H54 (cell line): ENCODE measurements at places on chromosomes 16 and 17.

DNA sequence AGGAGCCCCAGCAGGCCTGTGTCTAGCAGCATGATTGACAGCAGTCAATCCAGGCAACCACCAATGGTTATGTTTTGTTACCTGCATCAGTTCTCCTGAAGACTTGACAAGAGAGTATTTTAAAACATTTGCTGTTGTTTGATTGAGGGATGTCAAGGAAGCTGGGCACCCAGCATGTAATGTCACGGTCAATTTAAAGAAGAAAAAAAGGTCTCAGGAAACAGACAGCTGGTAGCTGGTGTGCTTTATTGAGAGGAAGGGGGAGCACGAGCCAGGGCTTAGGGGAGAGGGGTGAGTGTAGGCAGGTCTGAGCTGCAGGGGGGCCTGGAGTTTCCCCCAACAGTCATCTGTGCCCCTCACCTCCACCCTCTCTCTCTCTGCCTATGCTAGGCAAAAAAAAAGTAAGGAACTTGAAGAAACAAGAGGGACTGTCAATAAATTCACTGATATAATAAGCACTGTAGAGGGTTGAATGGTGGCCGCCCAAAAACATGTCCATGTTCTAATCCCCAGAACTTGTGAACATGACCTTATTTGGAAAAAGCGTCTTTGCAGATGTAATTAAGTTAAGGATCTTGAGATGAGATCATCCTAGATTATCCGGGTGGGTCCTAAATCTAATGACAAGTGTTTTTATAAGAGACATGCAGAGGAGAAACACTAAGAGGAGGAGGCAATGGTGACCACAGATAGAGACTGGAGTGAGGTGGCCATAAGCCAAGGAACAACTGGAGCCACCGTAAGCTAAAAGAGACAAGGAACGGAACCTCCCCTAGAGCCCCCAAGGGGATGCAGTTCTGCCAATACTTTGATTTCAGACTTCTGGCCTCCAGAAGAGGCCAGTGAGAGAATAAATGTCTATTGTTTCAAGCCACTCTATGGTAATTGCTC is 14.5 kb downstream of the TSPOAP1 start:
- DNase-seq: no peak

DNA sequence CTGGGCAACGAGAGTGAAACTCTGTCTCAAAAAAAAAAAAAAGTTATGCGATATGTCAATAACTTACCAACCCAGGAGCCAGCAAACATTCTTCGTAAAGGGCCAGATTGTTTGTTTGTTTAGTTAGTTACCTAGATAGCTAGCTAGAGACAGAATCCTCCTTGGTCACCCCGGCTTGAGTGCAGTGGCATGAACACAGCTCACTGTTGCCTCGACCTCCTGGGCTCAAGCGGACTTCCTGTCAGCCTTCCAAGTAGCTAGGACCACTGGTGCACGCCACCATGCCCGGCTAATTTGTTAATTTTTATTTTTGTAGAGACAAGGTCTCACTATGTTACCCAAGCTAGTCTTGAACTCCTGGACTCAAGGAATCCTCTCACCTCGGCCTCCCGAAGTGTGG is 113.0 kb downstream of the LITAF start:
- DNase-seq: no peak

- no peak for DNase-seq
Measured at GRCh38 chr17:9658593-9659211, 13.4 kb downstream of the USP43 start.

DNA sequence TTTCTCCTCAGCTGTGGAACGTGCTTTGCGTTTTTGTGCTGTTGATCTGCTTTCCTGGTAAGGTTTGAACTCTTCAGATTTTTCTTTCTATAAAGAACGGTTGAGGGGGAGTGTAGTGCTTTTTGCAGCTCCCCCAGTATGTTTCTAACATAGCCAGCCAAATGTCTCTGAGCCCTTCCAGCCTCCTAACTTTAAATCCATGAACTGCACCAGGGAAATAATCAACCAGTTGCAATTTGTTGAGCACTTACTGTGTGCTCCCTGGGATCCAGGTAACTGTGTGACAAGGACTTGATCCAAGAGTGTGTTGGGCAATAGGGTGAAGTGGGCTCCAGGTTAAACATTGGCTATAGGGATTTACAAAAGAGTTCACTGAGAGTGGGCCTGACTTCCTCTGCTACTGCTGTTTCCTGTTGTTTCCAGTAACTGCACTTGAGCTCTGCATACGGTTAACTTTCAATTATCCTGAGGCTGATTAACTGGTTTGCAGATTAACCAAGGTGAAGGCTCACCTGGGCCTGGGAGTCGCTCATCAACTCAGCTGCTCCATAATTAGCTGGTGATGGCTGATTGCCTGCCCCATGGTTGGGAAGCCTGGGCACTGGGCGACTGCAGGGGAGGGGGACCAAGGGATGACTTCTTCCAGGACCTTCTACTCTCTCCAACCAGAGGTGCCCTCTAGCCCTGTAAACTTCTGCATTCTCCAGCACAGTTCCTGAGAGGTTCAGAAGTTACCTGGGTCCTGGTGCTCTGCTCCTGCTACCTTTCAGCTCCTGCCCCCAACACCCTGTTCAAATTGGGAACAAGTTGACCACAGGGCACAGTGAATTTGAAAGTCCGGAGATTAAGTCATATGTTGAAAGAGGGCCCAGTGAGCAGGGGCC is 19.5 kb downstream of the HLF start:
- no peak for DNase-seq
